ENCODE measurements at places on chromosomes 13 and 19. TPM values are rescaled to one million over a fixed set of nuclear protein-coding genes. Genes with fewer than 3 reads are reported as not detected.

GRIK5 gene
- 0.26 TPM for total RNA-seq

C3 gene
- total RNA-seq, result 14.7 TPM

SIGLEC9 gene
- total RNA-seq, result not detected

KCNN4 gene
- 3.9 TPM for total RNA-seq

FAM216B gene
- not detected for total RNA-seq

YIF1B gene
- total RNA-seq, result 81.8 TPM
